ENCODE measurements at places on chromosomes 2 and 18. TPM values are rescaled to one million over a fixed set of nuclear protein-coding genes. Genes with fewer than 3 reads are reported as not detected.

PLEK gene
- total RNA-seq, result 4.3 TPM

CD8B2 gene
- total RNA-seq, result not detected

MTA3 gene
- 31.6 TPM for total RNA-seq

ZNF142 gene
- total RNA-seq, result 5.4 TPM

DNAH7 gene
- not detected for total RNA-seq

DSG1 gene
- not detected for total RNA-seq

NEB gene
- total RNA-seq, result 0.51 TPM

STAT1 gene
- total RNA-seq, result 377 TPM

GPAT2 gene
- not detected for total RNA-seq

PECR gene
- total RNA-seq, result 52.9 TPM

TFCP2L1 gene
- total RNA-seq, result not detected

MROH2A gene
- not detected for total RNA-seq

CHN1 gene
- 52.7 TPM for total RNA-seq

CROCC2 gene
- total RNA-seq, result not detected

MAP2 gene
- total RNA-seq, result 50.1 TPM

RGPD8 gene
- 0.81 TPM for total RNA-seq

GALR1 gene
- total RNA-seq, result not detected

SERPINB7 gene
- total RNA-seq, result 3.4 TPM

CERKL gene
- total RNA-seq, result 0.52 TPM

EPB41L3 gene
- total RNA-seq, result 1.6 TPM

ITGA4 gene
- total RNA-seq, result 7.7 TPM

SLC19A3 gene
- 1.0 TPM for total RNA-seq

TMEM247 gene
- not detected for total RNA-seq

AKAIN1 gene
- total RNA-seq, result not detected

CAPN14 gene
- 1.6 TPM for total RNA-seq

SIX2 gene
- total RNA-seq, result 7.3 TPM

RFX8 gene
- total RNA-seq, result not detected

TCF23 gene
- not detected for total RNA-seq

FNDC4 gene
- total RNA-seq, result 9.0 TPM

FER1L5 gene
- total RNA-seq, result not detected

CFC1 gene
- total RNA-seq, result not detected

KCNS3 gene
- 75.3 TPM for total RNA-seq

TMEM200C gene
- not detected for total RNA-seq

GKN2 gene
- total RNA-seq, result not detected

LOXHD1 gene
- not detected for total RNA-seq

NPAS2 gene
- total RNA-seq, result 113 TPM
